ENCODE measurements at places on chromosomes 16 and 17.

DNA sequence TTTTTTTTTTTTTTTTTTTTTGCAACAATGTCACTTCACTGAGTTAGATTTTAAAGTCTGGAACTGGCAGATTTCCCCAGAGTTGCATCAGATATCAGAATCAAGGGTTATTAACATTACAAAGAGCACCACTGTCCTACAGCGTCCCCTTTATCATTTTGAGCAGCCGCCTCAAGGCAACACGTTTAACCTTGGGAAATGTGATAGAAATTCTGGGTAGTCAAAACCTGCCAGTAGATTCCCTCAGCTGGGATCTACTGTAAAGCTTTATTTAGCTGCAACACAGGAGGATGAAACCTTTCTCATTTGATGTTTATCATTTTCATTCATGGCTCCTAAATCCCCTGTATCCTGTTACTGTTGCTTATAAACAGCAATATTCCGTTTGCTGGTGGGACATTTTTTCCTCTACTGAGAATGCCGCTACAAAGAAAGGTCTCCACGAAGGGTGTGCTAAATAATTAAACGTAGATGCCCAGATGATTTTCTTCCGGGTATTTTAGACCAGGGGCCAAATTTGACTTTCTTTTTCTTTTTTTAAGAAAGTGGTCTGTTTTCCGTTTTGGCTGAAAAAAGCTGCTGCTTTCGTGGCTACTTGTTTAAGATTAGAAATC lies 436.1 kb upstream of the GOT2 start:
- DNase-seq, result no peak

DNA sequence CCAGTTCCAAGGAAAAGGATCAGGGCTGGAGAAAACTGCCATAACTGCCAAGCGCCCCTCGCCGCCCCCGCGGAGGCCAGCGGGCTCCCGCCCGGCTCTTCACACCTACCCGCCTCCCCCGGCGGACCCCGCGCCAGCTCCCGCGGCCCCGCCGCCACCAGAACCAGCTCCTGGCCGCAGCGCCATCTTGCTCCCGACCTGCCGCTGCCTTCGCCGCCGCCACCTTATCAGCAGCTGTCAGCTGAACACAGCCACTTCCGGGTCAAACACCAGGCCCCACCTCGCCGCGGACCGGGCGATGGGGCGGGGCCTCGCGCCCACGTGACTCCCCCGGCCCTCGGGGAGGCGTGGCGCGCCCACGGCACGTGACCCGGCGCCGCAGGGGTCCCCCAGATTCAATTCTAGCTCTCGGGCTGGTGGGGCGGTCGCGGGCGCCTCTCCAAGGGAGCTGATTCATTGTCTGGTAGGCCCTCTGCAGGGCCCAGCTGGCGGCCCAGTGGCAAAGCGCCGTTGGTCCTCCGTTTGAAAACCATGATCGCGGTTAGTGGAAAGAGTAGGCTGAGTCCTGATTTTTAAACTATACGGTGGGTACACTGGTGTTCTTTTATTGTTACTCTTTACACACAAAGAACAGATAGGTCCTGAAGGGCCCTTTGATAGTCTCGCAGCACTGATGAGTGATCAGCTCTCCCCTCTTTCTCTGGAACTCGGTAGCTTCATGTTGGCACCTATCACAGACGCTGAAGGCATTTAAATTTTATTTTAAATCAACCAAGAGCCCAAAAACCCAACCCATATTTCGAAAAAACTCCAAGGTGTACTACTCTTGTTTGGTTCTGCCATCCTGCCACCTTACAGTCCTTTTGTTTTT lies at the start of gene SYNRG:
Gene SYNRG (minus strand): TSS at position 249 of the 871 bp plus-strand sequence. CDS start 63 bp downstream, at position 186.
- peak; percentile 71 for DNase-seq

DNA sequence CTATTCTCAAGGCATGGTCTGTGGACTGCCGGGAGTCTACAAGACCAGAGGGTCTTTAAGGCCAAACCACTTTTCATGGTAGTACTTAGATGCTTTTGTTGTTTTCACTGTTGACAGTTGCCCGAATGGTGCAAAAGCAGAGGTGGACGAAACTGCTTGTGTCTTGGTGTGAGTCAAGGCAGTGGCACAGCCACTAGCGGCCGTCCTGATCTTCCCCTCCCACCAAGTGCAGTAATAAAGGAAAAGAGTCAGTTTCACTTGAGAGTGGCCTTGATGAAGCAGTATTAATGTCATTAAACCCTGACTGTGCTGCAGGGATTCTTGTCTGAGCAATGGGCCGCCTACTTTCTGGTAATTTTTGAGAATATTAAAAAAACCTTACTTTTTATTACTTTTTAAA lies 109.1 kb downstream of the PRKCA start:
- DNase-seq, result no peak

DNA sequence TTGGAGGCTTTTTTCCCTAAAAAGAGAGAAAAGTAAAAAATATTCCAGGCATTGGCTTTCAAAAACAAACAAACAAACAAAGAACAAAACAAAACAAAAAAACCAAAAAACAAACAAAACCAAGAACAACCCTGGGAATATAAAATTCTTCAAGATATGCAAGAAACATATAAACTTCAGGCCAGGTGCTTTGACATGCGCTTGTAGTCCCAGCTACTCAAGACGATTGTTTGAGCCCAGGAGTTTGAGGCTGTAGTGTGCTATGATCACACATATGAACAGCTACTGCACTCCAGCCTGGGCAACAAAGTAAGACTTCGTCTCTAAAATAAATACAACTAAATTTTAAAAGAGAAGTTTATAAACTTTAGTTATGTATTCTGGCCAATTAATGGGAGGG lies 52.5 kb upstream of the TEX2 start:
- DNase-seq, result no peak

DNA sequence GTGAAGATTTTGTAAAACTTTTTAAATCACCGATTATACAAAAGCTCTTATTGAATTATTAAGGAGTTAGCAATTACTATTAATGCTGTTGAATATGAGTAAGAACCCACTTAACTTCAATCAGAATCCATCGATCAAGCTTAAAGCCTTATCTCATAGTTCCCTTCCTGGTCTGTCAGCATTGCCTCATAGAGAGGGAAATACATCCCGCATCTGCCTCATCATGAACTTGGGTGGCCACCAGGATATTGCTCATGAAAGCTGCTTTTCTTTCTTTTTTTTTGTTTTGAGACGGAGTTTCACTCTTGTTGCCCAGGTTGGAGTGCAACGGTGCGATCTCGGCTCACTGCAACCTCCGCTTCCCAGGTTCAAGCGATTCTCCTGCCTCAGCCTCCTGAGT lies 66.7 kb downstream of the PIGL start:
- DNase-seq, result peak; percentile 44

GRCh38 chr16:82050909-82051357 lies 15.9 kb downstream of the HSD17B2 start:
- DNase-seq, result no peak

- DNase-seq, result no peak
Observed at GRCh38 chr17:20998571-20999043, 44.2 kb downstream of the USP22 start.

GRCh38 chr16:78473031-78473699 lies 373.7 kb downstream of the WWOX start:
- no peak for DNase-seq

DNA sequence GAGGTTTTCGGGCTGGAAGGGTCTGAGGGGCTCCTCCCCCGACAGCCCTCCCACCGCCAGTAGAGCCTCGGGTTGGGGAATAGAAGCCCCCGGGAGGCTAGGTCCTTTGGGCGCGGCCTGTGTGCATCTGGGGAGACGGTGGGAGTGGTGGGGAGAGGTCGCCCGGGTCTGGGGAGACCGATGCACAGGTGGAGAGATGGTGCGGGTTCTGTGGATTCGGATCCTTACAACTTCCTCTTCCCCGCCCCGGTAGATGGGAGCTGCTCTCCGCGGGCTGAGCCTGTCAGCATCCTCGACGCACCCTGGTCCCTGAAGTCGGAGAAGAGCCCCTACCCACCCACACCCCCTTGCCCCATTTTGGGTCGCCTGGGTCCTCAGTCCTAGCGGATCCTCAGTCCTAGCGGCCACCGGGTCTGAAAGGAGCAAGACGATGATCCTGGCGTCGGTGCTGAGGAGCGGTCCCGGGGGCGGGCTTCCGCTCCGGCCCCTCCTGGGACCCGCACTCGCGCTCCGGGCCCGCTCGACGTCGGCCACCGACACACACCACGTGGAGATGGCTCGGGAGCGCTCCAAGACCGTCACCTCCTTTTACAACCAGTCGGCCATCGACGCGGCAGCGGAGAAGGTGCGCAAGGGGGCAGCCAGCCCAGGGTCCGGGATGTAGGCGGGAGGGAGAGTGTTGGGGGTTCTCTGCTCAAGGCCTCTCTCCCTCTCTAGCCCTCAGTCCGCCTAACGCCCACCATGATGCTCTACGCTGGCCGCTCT lies 790 bp downstream of the BCKDK start:
- DNase-seq, result no peak

DNA sequence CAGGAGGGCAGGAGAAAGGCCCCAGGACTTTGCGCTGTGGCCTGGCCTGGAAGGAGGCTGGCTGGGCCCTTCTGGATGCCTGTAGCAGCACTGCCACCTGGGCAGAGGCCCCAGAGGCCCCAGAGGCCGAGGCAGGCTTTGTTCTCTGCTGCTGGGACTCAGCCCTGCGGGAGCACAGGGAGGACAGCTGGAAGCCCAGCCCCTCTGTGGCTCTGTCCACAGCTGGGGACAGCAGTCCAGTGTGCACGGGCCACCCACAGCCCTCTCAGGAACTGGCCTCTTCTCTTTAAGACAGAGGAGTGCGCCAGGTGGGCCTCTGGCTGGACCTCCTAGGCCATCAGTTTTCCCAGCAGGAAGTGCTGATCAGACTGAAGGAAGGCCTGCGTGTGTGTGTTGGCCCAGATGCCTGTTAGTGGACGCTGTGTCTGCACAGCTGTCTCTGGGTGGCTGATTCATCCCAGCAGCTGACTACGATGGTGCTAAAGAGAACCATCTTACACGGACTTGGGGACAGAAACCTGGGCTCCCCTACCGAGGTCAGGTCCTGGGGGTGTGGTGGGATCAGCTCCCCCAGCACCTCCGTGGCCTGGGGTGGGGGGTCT lies 26.9 kb upstream of the ZNF750 start:
- DNase-seq, result peak; percentile 63

DNA sequence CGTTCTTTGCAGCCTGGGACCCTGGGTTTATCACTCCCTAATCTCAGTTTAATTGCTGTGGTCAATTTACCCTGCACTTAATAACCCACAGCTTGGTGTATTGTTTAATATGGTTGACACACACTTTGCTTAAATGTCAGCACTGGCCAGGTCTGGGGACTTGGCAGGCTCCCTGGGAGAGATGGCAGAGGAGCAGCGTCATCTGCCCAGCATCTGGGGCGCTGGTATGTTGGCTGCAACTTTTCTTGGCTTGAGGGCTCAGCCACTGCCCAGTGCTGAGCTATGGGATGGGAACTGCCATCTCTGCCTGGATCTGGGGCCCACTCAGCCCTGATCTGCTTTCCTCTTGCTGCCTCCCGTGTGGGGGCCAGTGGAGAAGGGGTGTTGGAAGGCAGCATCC lies 115.7 kb upstream of the IRX3 start:
- DNase-seq, result no peak

DNA sequence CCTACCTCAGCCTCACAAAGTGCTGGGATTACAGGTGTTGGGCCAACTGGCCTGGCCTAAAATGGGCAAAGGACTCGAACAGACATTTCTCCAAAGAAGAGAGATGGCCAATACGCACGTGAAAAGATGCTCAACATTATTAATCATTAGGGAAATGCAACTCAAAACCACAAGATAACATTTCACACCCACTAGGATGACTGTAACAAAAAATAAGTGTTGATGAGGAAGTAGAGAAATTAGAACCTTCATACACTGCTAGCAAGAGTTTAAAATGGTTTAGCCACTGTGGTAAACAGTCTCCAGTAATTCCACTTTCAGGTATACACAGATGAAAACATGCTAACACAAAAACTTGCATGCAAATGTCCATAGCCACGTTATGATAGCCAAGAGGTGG lies 5.7 kb downstream of the TMED6 start:
- no peak for DNase-seq

GRCh38 chr16:50501986-50502615 lies 46.1 kb upstream of the NKD1 start:
- no peak for DNase-seq

- no peak for DNase-seq
Observed at GRCh38 chr16:22912654-22913053, 98.7 kb downstream of the HS3ST2 start.

DNA sequence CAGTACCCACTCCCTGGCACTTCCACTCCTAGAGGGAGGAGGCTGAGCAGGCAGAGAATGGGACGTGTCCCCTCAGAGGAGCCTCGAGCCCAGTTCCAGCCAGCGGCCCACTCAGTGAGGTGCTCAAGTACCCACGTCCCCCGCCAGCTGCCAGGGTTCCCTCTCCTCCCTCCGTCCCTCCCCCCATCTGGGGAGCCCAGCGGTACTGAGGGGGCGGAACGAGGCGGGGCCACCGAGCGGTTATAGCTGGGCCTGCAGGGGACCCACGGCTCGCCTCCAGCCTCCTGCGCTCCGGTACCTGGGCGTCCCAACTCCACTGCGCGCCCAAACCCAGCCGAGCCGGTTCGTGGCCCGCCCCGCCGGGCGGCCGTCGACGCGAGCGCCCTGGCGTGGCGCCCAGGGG lies at the start of gene NPW:
Gene NPW (plus strand): TSS at position 268 of the 403 bp plus-strand sequence.
- DNase-seq, result no peak

DNA sequence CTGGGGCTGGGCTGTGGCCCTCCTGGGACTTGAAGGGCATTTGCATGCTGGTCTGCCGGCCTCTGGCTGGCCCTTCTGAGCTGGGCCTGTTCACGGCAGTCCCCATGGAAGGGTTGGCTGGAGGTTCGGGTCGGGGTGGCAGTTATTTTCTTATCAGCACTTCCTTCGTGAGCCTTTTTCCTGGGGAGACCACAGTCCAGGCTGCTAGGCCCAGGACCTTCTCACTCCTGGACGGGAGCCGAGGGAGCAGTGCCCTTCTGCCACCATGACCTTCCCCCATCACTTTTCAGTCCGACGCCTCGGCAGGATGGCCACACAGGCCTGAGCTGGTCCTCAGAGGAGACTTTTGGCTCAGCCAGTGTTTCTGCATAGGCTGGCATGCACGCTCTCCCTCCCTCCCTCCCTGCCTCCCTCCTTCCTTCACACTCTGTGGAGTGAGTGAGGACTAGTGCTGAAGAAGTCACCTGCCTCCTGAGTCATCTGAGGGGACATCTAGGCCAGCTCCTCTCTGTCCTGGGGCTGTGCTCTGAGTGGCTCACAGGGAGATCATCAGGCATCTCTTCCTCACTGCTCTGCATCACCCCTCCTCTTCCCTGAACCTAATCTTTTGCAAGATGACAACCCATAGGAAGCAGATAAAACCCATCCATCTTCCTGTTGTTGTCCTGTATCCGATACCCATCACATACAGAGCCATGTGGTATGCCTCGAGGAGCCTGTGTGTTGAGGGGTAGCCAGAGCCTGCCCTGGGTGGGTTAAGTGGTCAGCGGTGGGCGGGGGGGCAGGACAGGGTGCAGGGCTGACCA lies 109.7 kb downstream of the RAP1GAP2 start:
- DNase-seq, result no peak

GRCh38 chr17:42394838-42395237 lies 6.6 kb upstream of the STAT3 start:
- no peak for DNase-seq

DNA sequence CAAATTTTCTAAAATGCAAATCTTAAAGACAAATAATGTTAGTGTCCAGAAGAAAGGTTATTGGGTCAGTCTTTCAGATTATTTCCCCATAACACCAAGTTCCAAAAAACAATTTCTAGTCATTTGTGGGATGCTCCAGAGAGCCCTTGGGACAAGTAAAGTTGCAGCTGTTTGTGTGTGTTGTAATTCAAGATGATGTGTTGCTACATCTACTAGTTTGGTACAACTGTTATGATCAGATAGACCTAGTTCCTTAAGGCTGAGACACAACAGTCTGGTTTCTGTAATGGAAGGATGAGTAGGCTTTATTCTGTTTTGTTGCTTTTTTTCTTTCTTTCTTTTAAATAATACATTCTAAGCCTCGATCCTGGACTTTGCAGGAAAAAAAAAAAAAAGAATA lies 41.9 kb downstream of the PIGL start:
- no peak for DNase-seq
